ENCODE measurements at places on chromosomes 11 and 22.

DNA sequence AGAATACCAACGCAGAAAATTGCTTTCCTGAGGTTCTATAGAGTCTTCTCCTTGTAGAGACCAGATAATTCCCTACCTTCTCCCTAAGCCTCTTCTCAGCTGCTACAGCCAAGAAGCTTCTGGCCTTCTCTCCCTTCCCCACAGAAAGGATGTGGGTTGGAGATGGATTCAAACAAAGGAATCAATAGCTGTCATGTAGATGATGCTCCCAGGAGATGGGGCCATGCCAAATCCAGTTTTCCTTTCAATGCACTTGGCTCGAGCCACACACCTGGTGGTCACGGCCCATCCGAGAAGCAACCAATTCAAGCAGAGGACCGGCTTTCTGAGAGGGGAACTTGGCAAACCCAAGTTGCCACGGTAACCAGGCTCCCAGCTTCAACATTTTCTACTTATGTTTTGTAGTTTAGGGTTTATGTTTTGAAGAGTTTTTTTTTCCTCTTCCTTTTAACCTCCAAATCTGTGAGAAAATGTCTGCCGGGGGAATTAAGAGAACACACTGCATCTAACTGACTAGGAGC lies 31.3 kb upstream of the OPCML start:
- H3K4me1 ChIP-seq = no peaks in the 10 kb centered on the region
- peaks cover 4% of the 10 kb centered on the region for H3K27me3 ChIP-seq
- H3K36me3 ChIP-seq = no peaks in the 10 kb centered on the region
- no peak for DNase-seq
- no peak overlapping the region for H3K27ac ChIP-seq
- H3K4me3 ChIP-seq = no peak overlapping the region

- H3K4me3 ChIP-seq = no peak within 1 kb of the TSS
- H3K36me3 ChIP-seq = peaks cover 11% of the 10 kb centered on the region
- peaks cover 3% of the 10 kb centered on the region for H3K27me3 ChIP-seq
- peaks cover 1% of the 10 kb centered on the region for H3K4me1 ChIP-seq
- no peak for DNase-seq
- no peak within 1 kb of the TSS for H3K27ac ChIP-seq
Measured at GRCh38 chr11:62689421-62690183, at the start of gene LRRN4CL. LRRN4CL (minus strand) TSS chr11:62689530; CDS start chr11:62688508, 1,022 bp downstream.

- peaks cover 61% of the 10 kb centered on the region for H3K4me1 ChIP-seq
- DNase-seq = no peak
- peak overlapping the region; percentile 82 for H3K4me3 ChIP-seq
- H3K27ac ChIP-seq = peak overlapping the region; percentile 91
- no peaks in the 10 kb centered on the region for H3K27me3 ChIP-seq
Measured at GRCh38 chr22:22906907-22907550, 19.4 kb downstream of the IGLL5 start.

GRCh38 chr22:22246706-22247105 lies 2.1 kb downstream of the VPREB1 start:
- H3K27ac ChIP-seq = no peak overlapping the region
- no peaks in the 10 kb centered on the region for H3K36me3 ChIP-seq
